Stimulated activated CD8-positive, alpha-beta memory T cell treated with anti-CD3 and anti-CD28 coated beads, Interleukin-7, amount 100 ng/mL, for 1 hour (primary cell): ENCODE measurements at places on chromosomes 4 and X.

DNA sequence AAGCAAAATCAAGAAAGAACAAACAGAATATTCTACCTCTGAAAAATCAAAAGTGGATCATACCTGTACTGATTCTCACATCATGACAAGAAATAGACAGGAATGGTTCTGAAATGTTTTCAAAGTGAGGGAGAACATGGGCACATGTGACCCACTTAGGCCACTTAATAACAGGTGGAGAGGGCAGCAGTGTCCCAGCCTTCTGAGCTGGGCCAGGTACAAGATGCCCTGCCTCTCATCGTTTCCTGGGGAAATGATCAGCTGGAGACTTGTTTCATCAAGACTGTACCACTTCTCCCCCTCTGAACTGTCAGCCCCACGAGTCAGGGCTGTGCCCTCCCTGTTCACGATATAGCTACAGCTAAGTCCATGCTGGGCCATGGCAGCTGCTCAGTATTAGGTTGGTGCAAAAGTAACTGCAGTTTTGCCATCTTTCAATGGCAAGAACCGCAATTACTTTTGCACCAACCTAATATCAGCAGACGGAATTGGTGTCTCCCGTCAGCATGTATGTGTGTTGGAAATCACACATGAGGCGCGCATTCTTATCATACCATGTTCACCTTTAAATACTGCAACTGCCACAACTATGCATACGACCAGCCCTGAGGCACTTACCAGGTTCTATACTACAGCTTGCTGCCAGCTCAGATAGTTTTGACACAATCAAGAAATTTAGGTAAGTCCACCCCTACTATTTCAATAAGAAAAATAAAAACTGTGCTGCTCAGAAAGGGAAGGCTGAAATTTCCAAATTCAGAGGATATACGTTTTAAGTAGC is 71.4 kb downstream of the GATB start:
- no peak for DNase-seq

- DNase-seq: peak; percentile 3
Observed at GRCh38 chr4:72302981-72303704, 265.9 kb downstream of the ADAMTS3 start.

DNA sequence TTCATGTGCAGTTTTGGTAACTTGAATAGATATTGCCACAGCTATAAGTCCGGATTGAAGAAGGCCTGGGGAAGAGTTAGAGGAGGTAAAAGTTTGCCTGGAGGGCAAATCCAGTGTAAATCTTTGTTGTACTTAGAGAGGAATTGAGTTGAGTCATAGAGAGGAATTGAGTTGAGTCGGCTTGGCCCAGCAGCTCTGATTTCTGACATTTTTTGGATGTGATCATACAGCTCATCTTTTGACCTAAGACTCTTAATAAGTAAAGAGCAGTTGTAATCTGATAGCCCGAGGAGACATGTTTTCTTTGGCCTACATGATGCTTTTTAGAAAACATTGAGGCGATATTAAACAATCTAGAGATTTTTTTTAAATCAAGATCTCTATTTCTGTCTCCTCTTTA is 3.9 kb downstream of the KIT start:
- no peak for DNase-seq

DNA sequence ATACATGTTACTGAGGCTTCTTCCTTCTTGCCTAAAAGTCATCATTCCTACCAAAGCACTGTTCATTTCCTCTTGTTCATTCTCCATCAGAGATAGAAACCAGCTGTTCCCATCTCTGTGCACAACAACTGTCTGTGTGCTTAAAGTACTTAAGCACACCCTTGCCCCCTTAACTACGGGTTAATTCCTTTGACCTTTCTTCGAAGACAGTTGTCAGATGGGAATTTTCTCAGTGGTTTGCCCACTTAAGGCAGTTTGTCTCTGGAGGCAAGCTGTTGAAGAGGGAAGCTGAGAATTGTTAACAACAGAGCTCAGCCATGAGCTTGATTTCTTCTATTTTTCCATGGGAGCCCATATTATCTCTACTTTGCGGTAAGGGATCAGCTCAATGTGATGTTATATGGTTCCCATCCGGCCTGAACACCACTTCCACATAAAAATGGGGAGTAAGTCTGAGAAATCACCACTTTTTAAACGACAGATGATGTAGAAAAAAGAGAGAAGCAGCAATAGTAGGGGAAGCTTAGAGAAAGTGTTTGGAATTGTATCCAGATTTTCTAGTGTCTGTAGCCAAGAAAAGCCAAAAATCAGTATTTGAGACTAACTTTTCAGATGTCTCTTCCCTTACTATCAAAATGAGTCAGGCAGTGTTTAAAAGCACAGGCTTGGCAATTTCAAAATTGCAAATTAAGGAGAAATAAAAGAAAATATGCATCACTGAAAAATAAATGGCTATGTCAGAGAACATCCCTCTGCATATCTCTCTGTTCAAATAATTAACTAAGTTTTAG is 194.4 kb downstream of the SLIT2 start:
- DNase-seq: no peak

DNA sequence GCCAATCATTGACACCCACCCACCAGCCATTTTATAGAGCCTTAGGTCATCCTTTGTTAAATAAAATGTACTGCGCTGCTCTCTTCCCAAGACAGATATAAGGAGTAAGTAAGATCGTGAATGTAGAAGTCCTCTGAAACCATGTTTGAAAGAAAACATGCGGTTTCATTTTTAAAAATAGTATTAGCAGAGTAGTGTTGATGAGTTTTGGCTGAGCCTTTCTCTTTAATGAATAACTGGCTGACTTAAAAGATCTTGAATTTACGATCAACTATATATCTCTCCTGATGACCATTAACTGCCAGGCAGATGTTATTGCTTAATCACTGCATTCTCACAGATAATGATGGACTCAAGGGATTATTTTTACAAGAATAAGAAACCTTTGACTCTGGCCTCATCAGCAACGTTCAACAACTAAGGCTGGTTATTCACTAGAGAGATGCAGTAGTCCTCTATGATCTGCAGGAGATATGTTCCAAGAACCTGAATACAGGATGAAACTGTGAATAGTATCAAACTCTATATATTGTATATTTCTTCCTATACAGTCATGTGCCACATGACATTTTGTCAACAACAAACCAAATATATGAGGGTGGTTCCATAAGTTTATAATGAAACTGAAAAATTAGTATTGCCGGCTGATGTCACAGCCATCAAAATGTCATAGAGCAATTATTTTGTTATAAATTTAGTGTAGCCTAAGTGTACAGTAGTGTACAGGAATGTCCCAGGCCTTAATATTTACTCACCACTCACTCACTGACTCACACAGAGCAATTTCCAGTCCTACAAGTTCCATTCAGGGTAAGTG is 80.8 kb downstream of the FAM13A start:
- no peak for DNase-seq

GRCh38 chrX:44082829-44083228 is 109.6 kb upstream of the NDP start:
- no peak for DNase-seq

GRCh38 chr4:185685804-185686203 is 126.2 kb downstream of the SORBS2 start:
- no peak for DNase-seq

- no peak for DNase-seq
Observed at GRCh38 chr4:8126523-8126922, 32.1 kb downstream of the ABLIM2 start.

DNA sequence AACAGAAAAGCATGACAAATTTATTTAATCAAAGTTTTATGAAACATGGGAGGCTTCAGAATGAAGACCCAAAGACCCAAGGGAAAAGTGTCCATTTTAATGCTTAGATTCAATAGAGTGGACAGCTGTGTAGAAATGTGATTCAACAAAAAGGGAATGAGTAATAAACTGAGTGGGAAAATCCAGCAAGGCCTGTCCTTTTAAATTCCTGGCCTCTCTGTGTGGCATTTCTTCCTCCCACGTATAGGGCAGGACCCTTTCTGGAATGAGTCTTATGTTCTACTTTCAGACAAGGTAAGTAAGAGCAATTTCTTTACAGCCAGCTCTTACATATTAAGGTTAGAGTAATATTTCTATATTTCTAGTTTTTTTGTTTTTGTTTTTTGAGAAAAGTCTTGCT is 14.5 kb downstream of the AASDH start:
- no peak for DNase-seq

GRCh38 chr4:188892837-188893236 is 753.6 kb downstream of the TRIML1 start:
- DNase-seq: no peak

DNA sequence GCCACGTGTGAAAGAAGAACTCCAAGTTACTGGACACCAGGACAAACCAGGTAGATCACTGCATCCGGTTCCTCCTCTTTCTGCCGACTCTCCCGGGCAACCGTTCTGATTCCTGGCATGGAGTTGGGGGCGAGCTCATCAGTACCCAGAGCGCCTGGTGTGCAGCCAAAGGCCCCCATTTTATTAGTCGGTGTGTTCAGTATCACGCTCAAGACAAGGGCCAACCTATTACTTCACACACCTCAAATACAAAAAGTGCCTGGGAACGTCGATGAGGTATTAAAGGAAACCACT is 2.8 kb upstream of the CTBP1 start:
- DNase-seq: no peak

DNA sequence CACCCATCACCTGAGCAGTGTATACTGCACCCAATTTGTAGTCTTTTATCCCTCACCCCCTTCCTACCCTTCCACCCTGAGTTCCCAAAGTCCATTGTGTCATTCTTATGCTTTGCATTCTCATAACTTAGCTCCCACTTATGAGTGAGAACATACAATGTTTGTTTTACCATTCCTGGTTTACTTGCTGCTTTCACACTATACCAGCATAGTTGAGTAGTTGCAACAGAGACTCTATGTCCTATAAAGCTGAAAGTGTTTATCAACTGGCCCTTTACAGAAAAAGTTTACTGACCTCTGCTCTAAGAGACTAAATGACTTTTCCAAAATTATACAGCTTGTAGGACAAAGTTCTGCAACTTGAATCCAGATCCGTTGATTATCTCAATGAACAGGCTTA is 61.1 kb upstream of the BLTP1 start:
- no peak for DNase-seq

GRCh38 chr4:101075536-101075935 is 271.8 kb downstream of the PPP3CA start:
- DNase-seq: no peak
